ENCODE measurements at places on chromosomes 1 and 21.
A peak's percentile ranks its signal among the peaks of the same experiment; 100 is the strongest.

DNA sequence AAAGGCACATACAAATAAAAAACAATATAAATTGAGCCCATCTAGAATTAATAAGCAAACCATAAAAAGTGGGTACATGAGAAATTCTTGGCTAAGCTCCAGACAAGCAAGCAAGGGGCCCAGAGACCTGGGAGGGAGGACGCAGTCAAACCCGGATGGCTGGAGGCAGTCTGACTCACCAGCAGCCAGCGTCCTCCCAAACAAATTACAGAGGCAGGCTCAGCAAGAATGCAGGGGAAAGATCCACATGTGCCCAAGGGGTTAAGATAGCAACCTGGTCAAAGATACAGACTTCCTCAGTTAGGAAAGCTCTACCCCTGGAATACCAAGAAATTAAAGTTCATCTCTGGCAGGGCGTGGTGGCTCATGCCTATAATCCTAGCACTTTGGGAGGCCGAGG, 7.4 kb upstream of the TIAM1 start:
- ATAC-seq = no peak

- no peak for ATAC-seq
Observed at GRCh38 chr1:175563236-175563895, 180.0 kb downstream of the TNR start.

DNA sequence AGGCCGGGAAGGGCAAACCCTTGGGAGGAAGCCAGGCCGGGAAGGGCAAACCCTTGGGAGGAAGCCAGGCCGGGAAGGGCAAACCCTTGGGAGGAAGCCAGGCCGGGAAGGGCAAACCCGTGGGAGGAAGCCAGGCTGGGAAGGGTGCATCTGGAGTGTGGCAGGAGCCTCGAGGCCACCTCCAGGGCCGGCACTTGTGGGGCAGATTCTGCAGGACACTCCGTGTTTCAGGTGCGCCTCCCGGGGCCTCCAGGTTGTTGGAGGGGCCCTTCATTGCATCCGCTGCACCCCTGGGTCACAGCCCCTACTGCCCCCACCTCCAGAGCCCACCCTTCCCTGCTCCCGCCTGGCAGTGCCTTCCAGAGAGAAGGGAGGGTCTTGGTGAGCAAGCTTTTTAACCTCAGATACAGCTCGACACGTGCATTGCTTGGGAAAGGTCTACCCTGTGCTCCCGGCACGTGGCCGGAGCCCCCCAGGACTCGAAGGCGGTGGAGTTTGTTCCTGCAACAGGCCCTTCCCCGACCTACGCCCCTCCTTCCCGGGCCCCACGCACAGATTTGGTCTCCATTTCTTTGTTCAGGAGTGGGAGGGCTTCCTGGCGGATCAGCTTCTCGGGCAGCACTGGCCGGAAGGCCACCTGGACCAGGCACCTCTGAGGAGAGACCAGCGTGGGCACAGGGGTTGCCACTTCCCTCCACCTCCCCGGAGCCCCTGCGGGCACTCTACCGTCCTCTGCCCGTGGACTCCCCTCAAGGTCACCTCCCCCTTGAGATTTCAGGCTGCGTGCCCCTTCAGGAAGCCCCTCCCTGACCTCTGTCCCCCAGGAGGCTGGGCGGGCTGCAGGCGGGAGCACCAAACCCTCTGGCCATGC, 9.4 kb upstream of the TMEM52 start:
- no peak for ATAC-seq

DNA sequence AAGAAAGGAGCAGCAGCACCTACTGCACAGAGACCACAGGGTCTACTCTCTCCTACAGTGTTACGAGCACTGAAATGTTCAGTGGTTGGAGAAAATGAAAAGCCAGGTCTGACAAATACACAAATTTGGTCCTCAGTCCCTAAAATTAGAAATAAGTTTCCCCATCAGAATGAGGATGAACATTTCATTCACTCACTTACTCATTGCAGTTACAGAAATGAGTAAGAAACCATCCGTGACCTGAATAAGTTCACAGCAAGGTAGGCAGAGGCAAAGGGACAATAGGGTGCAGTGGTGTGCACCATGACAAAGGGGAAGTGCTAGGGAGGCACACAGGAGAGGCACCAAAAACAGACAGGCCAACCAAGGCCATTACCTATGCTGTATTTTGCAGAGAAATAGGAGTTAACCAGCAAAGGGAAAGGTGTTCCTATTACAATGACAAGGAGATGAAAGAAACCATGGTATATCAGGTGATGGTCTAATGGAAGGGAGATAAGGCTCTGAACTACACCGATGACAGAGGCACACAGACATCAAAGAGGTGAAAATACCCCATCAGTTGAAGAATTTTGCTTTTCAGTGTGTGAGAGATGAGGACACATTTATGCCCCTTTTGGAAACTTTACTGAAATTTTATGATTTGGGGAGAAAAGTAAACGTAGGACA, 29.4 kb downstream of the VAV3 start:
- peak; percentile 82 for ATAC-seq

DNA sequence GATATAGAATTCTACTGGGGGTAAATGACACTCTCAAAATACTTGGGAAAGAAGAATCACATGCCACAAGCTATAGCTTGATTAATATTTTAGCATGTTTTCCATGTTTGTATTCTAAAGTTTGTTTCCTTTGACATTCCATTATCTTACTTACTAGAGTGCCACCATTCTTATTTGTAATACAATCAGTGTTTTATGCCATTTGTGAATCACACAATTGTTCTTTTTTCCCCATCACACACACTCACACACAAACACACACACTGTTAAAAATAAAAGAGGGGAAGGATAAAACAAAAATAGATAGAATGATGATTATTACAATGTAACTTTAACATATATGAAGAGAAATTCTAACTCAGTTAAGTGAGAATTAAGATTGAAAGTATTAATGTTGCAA, 16.0 kb upstream of the TEKT2 start:
- ATAC-seq = no peak

DNA sequence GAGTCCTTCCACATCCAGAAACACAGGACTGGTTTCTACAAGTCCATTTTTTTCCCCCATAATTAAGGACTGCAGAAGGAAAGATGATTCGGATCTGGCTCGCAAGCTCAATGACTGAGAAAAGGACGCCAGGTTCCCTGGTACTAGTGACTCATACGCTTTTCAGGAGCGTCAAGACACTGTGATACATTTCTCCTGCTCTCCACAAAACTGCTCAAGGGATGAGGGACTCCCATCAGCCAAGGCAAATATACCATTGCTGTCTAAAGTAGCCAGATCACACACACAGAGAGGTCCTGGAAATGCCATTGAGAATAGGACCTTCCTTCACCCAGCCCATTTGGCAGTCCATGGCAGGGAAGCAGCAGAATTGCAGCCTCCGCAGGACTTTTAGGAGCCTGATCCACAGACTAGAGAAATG, 253.6 kb upstream of the IRF2BP2 start:
- no peak for ATAC-seq

DNA sequence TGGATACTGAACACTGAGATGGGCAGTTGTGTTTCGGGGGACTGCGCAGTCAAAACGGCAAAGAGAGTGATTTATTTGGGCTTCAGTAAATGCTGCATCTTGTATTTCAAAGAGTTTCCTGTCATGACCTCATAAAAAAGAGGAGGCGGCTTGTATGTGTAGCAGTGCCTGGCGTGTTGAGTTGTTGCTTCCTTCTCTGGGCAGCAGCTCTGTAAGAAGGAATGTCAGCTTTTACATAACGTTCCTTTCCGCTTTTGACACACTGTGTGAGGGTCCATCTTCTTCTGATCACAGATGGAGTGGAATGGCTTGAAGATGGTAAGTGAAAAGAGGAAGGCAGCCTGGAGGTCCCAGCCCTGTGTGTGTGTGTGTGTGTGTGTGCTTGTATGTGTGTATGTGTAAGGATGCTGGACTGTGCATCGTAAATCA, 941 bp downstream of the ELAVL4 start:
- no peak for ATAC-seq

DNA sequence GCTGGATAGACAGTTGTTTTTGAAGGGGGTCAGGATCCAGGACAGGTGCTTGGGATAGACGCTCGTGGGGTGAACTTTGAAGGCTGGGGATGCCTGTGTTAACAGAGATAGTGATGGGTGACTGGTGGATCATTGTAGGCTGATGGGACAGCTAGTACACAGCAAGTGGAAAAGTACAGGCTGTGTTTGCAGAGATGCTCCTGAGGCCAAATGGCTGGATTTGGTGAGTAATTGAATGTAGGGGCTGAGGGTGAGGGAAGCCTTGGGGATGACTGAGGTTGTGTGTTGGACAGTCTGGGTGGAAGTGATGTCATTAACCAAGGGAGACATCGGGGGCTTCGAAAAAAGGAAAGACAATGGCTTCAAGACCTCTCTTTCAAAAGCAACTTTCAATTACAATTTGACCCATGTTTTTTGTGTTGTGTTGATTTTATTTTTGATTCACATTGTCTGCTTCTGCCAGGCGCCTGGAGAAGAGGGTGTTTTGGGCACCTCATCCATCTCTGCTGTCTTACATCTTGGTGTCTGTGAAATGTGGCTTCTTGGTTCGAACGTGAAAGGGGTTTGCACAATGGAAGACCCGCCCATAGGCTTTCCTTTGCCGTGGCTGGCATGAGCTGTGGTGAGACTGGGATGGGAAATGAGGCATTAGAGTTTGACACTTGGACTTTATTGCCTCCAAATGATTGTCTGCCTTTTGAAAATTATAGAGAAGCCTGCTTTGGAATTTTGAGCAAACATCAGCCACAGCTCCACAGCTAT, 147.5 kb downstream of the FOXD2 start:
- ATAC-seq = no peak

- no peak for ATAC-seq
Observed at GRCh38 chr1:7481194-7481593, 289.9 kb upstream of the VAMP3 start.

Data from activated T-helper 17 cell treated with anti-CD3 and anti-CD28 coated beads, Interleukin-2, amount 50 U/mL, for 72 hours (primary cell).